ENCODE measurements at places on chromosomes 16 and 17.

GRCh38 chr17:72699545-72699944, 392.9 kb downstream of the SLC39A11 start:
- no peak for DNase-seq

- DNase-seq: no peak
Observed at GRCh38 chr17:10556301-10557005, 7.0 kb upstream of the MYH2 start.

GRCh38 chr16:22322021-22322471, 24.8 kb downstream of the POLR3E start:
- no peak for DNase-seq

DNA sequence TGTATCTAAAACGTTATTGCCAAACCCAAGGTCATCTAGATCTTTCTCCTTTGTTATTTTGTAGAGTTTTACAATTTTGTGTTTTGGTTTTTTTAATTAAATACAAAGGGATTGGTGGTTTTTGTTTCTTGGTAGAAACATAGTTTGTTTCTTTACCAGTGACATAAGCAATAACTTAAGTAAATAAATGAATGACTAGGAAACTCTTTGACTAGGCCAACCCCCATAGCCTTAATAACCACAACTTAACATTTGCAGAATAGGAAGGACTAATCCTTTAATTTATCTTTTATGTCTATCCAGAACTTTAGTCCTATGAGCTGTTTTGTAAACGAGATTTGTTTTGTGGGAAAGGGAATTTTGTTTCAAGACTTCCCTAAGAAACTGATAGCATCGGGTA, 162.5 kb downstream of the PRKCA start:
- DNase-seq: no peak

DNA sequence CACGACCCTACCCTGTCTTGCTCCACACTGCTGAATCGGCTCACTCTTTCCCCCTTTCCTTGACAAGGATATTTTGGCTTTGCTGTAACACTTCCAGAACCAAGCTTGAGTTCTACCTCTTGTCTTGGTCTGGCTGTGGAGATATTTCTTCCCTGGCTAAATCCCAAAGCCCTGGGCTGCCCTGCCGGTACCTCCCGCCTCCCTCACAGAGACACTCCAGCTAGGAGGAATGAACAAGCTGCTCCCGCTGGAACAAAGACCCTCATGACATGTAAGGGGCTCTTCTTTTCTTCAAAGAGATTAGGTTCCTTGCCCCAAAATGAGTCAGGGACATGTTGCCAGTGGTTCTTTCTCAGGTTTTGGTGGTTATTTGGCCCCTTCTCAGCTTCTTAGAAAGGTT, 10.8 kb downstream of the INPP5K start:
- no peak for DNase-seq

GRCh38 chr16:84780544-84781376, 39.0 kb upstream of the CRISPLD2 start:
- no peak for DNase-seq

GRCh38 chr16:55328611-55329569, 4.9 kb downstream of the IRX6 start:
- DNase-seq: no peak

- no peak for DNase-seq
Observed at GRCh38 chr16:58187092-58187491, 10.8 kb downstream of the CSNK2A2 start.

GRCh38 chr17:5500589-5501391, 14.4 kb downstream of the MIS12 start:
- DNase-seq: peak; percentile 41

DNA sequence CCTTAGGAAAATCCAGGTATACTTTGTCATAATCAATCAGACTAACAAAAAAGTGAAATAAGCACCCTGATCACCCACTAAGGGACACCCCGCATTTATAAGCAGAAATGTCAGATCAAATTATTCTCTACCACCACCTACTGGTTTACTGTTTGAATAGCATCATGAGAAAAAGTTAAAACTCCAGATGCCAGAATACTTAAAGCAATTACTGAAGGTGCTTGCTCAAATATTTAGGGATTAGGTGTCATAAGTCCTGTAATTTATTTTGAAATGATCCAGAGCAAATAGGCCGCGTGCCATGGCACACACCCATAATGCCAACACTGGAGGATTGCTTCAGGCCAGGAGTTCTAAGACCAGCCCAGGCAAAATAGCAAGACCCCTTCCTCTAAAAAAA, 2.3 kb downstream of the TOP2A start:
- no peak for DNase-seq

- peak; percentile 80 for DNase-seq
Observed at GRCh38 chr16:84738255-84739038, 38.6 kb downstream of the USP10 start.

DNA sequence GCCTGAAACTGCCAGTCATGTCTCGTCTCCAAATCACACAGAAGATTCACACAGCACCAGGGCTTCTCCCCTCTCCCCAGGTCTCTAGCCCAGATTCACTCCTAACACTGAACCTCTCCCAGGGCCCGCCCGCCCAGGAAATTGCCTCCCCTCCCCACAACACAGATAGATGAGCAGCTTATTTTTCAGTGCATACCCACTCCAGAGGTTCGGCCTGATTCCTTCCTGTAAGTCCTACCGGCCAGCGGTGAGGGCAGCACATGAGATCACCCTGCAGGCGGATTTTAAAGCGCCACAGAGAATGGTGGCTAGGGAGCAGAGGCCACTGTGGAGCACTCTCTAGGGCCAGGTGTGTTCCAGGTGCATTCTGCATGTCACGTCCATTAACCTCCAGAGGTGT, 301.8 kb downstream of the IRF8 start:
- no peak for DNase-seq

GRCh38 chr17:78527345-78527744, 49.9 kb downstream of the DNAH17 start:
- DNase-seq: no peak

DNA sequence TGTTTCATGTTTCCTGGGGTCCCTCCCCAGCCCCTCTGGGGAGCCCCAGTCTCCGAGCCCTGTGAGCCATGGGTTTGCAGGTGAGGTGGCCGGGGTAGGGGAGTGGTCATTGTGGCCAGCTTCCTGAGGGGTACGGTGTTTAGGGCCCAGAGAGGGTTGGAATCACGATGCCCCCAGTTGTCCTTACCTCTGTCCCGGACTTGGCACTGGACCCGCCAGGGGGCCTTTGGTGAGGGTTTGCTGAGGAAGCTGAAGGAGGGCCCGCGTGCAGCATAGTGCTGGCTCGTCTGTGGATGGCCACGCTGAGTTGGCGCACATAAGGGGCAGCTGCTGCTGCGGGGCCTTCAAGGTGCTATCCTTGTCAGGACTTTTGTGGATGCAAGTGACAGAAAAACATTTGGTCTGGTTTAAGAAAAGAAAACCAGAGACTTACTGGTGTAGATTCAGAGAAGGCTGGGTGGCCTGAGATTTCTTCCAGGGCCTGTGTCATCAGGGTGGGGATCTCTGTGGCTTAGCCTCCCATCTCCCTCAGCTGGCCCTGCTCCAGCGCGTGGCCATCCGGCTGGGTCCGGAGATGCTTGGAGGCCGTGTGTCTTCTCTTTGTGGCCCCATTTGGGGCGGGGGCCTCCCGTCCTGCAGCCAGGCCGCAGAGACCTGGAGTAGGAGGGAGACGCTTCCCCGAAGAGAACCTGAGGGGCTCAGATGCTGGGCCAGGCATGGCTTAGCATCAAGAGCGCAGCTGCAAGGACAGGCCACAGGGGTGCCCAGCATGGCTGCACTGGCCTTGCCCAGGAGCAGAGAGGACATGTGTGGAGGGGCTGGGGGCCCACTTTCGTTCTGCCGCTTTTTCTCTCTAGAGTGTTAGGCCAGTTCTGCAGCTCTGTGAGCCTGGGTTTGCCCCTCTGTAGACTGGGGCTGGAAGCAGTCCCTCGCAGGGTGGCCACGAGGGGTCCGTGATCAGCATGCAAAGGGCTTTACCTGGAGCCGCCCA, 33.7 kb upstream of the NUDT16L1 start:
- no peak for DNase-seq

DNA sequence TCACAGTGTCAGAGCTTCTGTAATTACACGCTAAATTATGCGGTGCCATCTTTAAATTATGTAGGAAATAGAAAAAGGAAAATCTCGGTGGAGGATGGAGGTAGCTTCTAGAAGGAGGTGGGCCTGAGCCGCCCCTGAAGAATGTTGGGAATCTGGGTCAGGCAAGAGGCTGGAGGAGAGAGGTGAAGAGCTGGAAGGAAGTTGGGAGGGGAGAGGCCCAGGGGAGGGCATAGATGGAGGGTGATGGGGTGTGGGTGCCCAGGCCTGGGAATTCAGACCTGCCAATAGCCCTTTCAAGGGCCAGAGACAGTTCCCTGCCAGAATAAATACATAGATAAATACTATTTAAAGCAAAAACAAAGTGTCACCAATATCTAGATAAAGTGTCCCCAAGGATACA, 415.0 kb upstream of the HSBP1 start:
- no peak for DNase-seq

- DNase-seq: no peak
Observed at GRCh38 chr17:6524520-6524919, 31.8 kb downstream of the PITPNM3 start.

- DNase-seq: no peak
Observed at GRCh38 chr17:77581480-77581879, 377.0 kb upstream of the TNRC6C start.

DNA sequence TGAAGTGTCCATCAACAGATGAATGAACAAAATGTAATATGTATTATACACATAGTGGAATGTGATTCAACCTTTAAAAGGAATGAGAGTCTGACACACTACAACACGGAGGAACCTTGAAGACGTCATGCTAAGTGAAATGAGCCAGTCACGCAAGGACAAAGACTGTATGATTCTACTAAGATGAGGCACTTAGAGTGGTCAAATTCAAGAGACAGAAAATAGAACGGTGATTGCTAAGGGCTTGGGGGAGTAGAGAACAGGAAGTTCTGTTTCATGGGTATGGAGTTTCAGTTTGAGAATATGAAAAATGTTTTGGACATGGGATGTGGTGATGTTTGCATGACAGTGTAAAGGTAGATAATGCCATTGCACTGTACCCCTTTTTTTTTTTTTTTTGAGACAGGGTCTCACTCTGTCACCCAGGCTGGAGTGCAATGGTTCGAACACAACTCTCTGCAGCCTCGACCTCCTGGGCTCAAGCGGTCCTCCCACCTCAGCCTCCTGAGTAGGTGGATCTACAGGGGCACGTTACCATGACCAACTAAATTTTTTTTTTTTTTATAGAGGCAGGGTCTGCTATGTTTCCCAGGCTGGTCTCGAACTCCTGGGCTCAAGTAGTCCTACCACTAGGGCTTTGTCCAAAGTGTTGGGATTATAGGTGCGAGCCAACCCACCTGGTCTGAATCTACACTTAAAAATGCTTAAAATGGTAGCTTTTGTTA, 2.9 kb upstream of the CCDC102A start:
- DNase-seq: no peak

GRCh38 chr17:56595831-56596690, 2.6 kb downstream of the NOG start:
- no peak for DNase-seq

GRCh38 chr16:64754279-64754678, 367.6 kb downstream of the CDH11 start:
- no peak for DNase-seq

GRCh38 chr16:49330562-49331201, 42.9 kb upstream of the C16orf78 start:
- no peak for DNase-seq

GRCh38 chr17:3400055-3400454, 1.8 kb upstream of the OR1E1 start:
- no peak for DNase-seq

- no peak for DNase-seq
Observed at GRCh38 chr16:10947211-10947787, 2.9 kb downstream of the CLEC16A start.

- no peak for DNase-seq
Observed at GRCh38 chr16:54627616-54628015, 303.0 kb upstream of the IRX5 start.

GRCh38 chr17:49556223-49556943, 19.3 kb upstream of the NXPH3 start:
- DNase-seq: peak; percentile 80

DNA sequence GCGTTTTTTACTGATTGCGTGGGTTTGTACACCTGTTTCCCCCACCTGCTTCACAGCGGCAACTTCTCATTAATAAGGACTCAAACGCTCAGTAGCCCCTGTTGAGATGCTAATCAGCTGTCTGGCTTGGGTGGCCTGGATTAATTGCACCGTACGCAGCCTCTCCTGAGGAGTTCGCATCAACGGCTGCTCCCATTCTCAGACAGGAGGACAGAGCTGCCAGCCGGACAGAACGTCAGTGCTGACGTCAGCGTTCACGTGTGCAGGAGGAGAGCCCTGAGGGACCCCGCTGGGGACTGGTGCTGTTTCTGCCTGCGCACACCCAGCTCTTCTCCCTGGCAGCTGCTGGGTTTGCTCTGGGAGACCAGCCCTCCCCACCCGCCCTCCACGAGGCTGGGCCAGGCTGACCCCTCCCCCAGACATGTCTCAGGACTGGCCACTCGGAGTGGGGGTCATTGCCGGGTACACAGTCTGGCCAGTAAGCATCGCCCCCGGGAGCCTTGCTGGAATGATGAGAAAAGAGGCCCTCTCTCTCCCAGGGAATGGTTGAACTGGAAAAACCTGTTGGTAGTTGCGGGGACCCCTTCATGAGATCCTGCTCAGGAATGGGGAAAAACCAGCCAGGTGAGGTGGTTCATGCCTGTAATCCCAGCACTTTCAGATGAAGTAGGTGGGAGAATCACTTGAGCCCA, 5.7 kb upstream of the BANP start:
- no peak for DNase-seq
